AML-193 (cell line): ENCODE measurements at places on chromosomes 16 and 17.

DNA sequence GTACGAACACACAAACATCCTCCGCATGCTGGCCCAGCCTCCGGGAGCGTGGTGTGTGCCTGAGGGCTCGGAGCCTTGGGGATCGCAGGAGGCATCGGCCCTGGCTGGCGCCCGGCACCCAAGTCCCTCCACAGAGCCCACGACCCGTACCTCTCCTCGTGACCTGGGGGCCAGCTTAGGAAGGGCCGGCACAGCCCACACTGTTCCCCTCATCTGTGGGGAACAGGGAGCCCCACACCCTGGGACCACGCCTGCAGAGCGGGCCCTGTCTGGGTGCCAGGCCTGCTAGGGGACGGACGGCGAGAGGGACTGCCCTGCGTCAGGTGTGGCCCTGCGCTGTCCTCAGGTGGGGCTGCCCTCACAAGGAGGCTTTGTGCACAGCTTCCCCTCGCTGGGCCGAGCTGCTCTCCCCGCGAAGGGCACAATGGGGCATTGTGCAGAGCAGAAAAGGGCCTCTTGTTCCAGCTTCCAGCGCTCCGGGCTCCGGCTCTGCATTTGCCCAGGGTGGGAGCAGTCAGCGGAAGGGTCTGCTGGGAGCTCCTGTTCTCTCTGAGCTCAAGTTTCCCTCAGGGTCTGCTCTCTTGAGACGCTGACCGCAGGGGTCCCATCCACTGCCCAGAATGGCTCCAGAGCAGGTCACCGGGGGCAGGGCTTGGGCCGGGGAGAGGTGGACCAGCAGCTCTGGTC lies 1.7 kb upstream of the LMF1 start:
- no peak for DNase-seq

- DNase-seq, result no peak
Measured at GRCh38 chr17:43570518-43570928, 24.4 kb upstream of the ETV4 start.

GRCh38 chr17:73650617-73651200 lies 6.5 kb upstream of the SDK2 start:
- no peak for DNase-seq

DNA sequence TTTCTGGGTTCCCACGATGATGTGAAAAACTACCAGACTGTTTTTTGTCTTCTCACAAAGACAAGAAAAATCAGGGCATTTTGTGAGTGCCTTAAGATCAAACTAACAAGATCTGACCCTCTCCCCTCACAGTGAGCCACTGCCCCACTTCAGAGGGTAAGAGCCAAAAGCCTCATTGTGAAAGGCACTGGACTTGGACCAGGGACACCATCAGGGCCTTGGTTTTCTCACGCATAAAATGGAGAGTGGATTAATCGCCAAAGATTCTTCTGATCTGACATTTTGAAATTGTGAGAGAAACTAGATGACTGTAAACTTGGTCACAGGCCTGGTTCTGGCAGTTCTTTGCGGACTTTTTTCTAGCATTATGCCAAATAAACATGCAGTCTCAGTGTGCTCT lies 21.0 kb upstream of the ENDOV start:
- DNase-seq, result no peak

DNA sequence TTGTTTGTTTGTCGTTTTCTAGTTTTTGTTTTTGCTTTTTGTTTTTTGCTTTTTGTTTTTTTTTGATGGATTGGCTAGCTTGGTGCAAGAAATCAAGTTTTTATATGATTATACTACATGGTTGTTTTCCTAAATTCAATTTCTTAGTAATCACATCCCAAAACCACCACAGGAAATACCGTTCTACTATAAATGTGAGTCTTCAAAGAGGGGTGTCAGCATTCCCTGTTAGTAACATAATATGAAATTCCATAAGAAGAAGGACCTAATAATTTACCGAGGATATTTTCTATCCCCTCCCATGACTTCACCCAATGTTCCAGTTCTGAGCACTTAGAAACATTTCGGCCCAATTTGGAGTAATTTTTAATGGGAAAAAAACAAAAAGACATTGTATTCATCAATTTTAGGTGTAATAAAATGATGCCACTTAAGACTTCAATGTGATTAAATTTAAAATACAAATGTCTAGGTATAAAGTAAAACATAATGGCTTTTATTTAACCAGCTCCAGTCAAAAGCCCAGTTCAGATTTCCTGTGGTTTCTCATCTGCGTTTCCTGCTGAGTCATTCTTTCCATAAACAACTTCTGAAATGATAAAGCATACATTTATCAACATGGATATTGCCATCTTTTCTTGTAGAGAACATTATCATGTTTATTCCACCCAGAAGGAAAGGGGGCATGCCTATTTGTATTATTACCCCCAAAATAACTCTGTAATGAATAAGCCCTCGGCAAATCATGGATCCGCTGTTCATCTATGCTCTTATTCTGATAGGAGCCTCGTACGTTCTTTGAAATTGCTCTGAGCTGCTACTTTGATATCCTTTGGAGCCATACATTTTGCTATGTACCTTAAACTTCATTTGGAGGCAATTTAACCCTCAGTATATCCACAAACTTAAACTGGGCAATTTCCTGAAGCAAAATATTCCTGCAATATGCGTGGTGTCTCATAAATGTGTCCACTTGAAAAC lies 28.1 kb downstream of the HSBP1 start:
- DNase-seq, result no peak
